ENCODE measurements at places on chromosomes 4 and X.

DNA sequence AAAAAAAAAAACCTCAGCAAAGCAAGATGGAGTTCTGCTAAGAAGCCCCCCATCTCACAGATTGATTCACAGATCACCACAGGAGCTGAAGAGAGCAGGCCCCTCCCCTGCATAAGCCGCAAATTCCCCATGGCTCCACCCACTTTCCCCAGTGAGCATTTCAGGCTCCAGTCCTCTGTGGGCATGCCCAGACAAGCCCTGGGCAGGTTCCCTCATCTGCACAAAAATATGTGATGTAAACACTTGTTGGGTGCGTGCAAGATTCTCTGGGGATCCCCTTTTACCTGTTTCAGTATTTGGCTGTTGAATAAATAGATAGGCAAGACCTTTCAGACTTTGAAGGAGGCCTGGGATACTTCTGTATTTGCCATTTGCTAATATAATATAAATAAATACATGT is 514.3 kb downstream of the PCDH7 start:
- DNase-seq: no peak

GRCh38 chr4:38724475-38724808 is 58.3 kb downstream of the TLR10 start:
- DNase-seq: no peak

DNA sequence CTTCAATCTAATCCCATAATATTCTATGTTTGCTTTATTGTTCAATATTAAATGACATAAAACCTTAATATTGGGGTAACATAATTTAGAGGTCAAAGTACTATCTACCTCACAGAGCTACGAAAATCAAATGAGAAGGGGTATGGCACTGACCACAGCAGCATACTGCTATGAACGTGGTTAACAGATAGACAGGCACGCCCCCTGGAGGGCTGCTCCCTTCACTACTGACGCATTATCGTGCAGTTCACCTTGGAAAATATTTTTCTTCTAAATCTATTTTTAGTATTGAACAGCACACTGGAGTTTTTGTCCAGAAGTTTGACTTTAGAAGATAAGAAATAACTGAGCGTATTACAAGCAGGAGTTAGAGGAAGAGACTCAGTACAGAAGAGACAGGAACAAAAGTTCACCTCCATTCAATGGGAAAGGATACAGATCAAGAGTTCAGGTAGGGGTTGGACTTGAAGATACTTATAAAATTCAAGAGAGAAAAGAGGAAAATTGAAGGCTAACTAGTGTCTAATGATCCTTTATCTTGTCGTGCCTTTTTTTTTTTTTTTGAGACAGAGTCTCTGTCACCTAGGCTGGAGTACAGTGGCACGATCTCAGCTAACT is 22.7 kb downstream of the MAP9 start:
- no peak for DNase-seq

- no peak for DNase-seq
Measured at GRCh38 chr4:85940151-85940550, 419.7 kb downstream of the MAPK10 start.

- no peak for DNase-seq
Measured at GRCh38 chrX:821327-822107, 190.9 kb downstream of the SHOX start.

GRCh38 chr4:139515531-139515958 is 40.5 kb downstream of the SETD7 start:
- no peak for DNase-seq

DNA sequence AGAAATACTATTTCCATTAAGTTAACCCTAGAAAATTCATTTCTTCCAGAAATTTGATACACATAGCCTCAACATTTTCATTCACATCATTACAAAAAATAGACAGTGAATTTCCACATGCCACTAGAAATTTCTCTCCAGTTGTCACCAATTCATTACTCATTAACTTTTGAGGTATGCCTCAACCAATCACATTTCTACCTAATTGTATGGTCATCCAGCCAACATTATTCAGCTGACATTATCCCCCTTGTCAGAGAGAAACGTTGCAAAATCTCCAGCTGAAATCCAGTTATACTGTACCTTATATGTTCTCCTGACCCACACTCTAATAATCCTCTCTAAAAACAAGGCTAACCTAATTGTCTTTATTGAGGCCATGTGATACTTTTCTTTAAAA is 24.8 kb downstream of the FRYL start:
- DNase-seq: no peak

DNA sequence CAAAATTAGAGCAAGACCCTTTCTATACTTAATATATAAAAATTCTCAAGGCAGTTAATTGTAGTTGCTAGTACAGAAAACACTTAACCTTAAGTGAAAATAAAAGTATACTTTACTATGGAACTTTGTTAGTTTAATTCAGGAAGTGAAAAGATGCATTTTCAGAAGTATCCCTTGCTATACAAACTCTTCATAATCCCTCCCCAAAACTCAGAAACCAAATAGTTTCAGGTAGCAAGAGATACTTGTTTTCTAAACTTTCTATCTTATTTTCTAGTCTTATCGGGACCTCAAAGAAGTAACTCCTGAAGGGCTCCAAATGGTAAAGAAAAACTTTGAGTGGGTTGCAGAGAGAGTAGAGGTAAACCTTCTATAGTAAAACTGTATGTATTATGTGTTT is 14.3 kb downstream of the PAICS start:
- DNase-seq: no peak

Measured in activated gamma-delta T cell treated with anti-CD3 and anti-CD28 coated beads, Interleukin-2, amount 50 U/mL, for 16 hours (primary cell).